ENCODE measurements at places on chromosomes 7 and 10.

DNA sequence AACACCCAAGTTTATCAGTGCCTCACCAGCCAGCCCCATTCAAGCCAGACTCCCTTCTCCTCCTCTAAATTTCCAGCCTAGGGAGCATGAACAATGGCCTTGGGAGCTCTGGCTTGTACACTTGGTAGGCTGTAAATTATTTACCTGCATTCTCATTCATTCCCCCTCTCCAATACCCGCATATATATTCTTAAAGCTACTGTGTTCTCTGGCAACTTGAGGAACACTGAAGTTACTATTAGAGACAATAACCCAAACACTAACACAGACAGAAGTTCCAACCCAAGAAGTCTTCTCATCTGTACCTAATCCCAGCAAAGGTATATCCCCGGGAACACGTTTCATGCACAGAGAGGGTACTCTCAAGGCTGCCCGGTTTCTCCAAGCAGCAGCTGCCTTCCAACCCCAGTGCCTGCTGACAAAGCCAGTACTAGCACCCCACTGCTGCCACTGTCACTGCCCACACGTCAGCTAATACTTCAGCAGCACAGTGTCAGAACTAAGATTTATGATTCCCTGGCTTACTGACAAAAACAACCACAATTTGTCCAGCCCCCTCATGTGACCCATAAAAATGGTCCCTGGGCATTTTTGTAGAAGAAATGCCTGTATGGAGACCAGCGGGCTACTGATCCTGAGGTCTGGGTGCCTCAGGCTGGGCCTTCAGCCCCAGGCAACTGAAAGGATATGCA, 3.1 kb downstream of the WDR91 start:
- no peak for DNase-seq

DNA sequence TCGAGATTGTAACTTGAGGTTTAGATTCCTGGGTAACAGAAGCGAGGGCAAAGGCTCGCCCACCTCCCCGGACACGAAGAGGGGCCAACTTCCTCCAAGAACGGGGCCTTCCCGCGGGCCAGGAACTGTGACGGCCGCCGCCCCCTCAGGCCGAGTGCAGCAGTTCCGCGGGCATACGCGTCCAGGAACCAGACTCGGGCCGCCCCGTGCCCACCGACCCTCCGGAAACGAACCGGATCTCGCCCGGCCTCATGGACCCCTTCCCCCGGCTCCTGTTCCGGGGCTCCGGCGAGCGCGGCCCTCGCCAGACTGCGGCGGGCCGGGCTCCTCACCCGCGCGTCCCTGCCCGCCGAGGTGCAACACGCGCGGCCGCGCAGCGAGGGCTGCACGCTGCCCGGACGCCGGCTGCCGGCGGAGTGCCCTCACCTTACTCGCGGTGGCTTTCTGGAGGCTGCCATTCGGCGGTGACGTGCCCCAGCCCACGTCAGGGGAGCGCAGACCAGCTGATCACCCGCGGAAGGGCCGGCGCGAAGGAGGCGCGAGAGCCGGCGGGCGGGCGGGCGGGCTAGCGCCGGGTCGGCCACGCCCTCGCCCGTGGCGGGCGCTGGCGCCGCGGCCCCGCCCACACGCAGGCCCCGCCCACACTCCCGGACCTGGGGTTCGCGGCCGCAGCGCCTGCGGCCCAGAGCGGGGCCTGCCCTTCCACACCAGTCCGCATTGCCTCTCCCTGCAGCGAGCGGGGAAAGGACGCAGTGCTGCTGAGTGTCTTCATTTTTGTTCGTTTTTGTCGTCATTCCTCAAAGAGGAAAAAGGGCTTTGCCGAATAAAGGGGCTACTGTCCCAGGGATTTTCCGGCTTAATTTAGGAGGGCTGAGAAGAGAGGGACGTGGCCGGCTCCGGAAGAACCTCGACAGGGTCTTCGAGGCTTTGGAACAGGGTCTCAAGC, at the start of gene XPNPEP1:
Gene XPNPEP1 (minus strand): TSS at position 536 of the 946 bp plus-strand sequence. CDS start 78 bp downstream, at position 458.
- no peak for DNase-seq

DNA sequence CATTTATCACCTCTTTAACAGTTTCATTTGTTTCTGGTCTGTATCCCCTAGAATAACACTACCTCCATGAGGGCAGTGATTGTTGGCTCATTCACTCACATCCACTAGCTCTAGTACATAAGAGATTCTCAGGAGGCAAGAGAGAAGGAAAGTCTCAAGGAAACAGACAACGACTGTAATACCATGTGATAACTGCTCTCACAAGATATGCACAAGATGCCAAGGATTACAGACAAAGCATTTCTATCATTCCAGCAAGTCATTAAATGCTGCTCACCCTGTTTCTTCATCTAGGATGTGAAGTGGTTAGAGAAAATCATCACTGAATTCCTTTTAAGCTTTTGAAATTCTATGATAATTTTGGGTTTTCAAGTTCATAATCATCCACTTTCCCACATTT, 115.3 kb downstream of the HIBADH start:
- no peak for DNase-seq

GRCh38 chr7:111871283-111871682, 309.0 kb upstream of the IMMP2L start:
- no peak for DNase-seq

All from left renal pelvis (tissue), 4 donors.